D721Med (cell line): ENCODE measurements at places on chromosomes 4 and X.

DNA sequence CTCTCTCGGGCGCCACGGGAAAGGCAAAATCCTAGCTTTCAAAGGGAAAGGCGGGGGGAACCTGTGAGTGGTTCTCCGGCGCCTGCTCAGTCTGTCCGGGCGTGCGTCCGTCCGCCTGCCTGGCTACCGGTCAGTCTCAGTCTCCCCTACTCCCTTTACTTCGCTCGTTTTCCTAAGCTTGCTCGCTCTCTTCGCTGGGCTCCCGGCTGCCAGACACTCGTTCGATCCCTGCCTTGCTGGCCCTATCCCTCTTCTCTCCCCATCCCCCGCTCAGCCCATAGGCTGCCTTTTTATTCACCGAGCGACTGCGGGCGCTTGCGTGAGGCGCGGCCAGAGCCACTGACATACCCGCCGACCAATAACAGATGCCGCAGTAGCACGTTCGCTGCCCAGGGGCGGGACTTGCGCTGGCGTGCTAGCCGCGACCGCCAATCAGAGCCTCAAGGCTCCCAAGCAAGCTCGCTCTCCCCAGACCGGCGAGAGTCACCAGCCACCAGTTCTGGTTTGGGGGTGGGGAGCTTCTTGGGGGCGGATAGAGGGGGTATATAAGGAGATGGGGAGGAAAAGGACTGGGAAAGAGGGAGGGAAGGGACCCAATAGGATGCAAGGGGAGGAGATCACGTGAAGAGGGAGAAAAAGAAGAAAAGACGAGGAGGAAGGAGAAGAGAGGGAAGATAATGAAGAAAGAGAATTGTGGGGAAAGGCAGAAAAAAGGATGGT is 30.0 kb downstream of the ARHGEF9 start:
- DNase-seq, result peak; percentile 21

DNA sequence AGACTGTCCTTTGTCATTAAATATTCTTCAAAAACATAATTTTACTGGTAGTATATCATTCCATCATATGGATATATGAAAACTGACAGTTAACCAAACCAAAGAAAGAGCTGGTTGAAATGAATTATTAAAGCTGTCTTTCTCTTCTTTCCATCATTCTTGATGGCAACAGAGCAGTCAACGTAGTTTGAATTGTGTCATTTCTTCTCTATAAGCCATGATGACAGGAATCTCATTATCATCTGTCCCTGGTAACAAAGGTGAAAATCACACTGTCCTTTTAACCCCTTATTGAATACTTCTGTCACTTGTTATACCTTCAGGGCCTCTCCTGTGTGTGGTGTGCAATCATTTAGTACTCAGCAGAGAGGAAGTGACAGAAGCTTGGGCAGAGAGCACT is 197.0 kb upstream of the SLITRK2 start:
- DNase-seq, result no peak

DNA sequence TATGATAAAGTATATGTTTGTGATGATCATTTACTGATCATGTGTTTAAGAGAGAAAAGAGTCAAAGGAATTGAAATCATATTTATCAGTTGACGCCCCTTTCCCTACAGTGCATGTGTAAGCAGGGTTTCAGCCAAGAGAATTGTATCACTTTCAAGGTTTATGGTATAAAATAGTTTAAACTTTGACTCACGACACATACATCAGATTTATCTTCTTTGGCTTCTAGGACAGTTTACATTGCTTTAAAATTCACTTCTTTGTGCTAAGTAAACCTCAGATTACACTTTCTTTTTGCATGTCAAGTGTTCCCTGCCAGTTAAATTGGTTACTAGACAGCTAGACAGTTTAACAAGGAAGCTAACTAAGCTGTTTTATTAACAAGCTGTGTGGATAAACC is 86.3 kb upstream of the MYOZ2 start:
- DNase-seq, result no peak

DNA sequence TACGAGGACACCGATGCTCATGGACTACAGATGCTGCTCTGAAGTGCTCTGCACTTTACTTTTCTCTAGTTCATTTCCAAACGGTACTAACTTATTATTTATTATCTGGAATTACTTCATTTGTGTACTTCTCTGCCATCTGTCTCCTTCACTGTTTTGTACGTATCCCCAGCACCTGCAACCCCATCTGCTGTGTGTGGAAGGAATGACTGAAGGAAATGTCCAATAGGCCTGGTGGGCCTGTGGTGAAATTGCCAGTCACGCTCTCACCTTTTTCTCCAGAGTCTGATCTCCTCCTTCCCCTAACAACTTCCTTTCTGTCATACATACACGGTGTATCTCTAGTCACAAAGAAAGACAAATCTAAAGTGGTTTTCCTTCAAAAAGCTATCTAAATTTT is 12.9 kb downstream of the TMEM154 start:
- no peak for DNase-seq
